ENCODE measurements at places on chromosomes 5 and 9.

DNA sequence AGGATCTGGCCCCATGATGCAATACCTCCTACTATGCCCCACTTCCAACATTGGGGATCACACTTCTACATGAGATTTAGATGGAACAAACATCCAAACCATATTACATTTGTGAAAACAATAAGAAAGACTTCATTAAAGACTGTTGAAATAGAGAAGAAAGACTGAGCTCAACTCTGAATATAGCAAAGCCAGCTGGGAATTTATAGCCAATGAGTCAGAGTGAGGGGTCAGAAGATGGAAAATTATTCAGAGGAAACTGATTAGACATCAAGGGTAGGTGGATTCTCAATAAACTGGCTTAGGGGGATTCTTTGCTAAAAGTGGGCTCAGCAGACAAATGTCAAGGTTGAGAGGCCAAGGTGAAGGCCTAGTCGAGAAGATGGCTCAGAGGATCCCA, 25.6 kb downstream of the BTF3 start:
- no peak for DNase-seq

DNA sequence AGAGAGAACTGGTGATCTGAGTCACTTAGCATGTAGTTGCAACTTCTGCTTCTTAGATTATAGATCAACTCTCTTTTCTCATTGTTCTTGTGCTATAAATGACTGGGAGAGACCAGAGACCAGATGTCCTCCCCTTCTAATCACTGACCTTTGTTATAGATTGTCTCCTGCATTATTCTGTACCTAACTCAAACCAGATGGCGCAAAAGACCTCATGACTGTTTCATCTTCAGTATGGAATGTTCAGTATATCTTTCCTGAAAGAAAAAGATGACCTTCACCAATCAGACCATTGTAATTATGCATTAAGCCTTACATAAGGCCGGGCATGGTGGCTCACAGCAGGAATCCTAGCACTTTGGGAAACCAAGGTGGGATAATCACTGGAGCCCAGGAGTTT, 30.5 kb upstream of the ADAM19 start:
- no peak for DNase-seq

DNA sequence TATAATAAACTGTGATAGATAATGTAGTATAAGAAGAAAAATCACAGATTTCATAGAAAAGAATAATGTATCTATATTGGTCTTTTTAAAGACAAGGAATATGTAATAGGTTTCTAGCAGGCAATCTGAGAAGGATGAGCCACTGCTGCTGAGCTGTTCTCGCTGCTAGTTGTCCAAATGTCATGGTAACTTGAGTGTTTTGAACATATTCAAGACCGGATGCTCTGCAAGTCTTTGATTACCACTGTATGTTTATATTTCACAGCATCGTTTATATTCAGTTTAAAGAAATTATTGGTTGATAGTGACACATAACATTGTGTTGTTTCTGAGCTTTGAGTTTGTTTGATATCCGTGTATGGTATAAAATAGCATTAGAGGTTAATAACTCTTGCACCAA, 9.6 kb downstream of the C5orf47 start:
- DNase-seq, result no peak

DNA sequence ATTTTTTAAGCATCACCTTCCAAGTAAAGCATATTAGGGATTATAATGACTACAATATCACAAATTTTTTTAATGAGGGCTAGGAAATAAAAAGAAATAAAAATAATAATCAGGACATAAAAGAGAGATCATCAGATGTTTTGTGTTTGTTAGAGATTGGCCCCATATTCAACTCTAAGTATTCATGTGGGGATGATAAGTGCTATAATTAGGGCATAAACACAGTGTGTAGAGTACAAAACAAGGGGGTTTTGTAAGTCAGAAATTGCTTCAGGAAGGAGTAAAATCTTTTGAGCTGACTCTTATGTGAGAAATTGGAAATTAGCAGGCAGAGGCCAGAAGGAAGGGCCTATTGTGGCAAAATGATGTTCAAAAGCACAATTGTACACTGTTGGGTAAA, 127.3 kb downstream of the STARD4 start:
- no peak for DNase-seq

- no peak for DNase-seq
Observed at GRCh38 chr5:88507261-88507660, 238.6 kb upstream of the TMEM161B start.

DNA sequence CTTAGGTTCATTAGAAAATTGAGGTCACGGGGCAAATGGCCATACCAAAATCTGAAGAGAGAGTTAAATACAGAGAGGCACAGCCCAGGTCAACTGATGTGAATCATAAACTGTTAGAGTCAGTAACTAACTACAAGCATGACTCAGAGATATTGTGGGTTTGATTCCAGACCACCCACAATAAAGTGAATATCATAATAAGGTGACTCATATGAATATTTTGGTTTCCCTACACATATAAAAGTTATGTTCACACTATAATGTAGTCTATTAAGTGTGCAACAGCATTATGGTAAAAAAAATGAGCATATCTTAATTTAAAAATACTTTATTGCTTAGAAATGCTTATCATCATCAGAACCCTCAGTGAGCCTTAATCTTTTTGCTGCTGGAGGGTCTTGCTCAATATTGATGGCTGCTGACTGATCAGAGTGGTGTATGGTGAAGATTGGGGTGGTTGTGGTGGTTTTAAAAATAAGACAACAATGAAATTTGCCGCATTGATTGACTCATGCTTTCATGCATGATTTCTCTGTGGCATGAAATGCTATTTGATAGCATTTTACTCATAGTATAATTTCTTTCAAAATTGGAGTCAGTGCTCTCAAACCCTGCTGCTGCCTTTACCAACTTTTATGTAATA, 53.1 kb upstream of the EDIL3 start:
- no peak for DNase-seq

GRCh38 chr9:107631788-107632187, 142.2 kb upstream of the KLF4 start:
- no peak for DNase-seq

DNA sequence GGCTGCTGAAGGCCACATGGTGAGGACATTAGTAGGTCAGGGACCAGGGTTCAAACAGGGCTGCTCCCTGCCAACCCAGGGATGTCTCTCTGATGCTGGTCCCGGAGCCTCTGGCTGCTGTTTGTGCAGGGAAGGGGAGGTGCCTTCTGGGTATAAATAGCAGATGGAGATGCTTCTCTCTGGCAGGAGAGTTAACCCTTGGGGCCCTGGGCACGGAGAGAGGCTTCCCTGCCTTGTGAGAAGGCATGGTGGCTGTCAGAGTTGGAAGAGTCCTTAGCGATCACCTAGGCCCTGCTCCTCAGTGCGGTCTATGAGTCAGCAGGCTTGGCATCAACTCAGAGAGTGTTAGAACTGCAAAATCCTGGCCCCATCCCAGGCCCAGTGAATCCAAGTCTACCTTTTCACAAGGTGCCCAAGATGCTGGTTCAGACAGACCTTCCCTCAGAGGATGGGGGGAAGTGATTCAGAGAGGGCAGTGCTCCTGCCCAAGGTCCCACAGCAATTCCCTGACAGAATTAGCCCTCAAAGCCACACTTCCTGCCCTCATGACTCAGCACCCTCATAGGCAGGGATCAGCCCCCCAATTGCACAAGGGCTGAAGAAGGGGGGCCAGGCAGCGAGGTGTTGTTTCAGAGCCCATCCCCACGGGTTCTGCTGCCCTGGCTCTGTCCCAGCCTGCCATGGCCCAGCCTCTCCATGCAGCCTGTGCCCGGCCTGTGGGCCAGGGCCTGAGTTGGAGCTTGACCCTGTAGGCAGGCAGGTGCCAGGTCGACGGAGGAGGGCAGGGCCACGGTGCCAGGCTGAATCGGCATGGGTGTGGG, 25.6 kb downstream of the CAMK2A start:
- DNase-seq, result no peak

DNA sequence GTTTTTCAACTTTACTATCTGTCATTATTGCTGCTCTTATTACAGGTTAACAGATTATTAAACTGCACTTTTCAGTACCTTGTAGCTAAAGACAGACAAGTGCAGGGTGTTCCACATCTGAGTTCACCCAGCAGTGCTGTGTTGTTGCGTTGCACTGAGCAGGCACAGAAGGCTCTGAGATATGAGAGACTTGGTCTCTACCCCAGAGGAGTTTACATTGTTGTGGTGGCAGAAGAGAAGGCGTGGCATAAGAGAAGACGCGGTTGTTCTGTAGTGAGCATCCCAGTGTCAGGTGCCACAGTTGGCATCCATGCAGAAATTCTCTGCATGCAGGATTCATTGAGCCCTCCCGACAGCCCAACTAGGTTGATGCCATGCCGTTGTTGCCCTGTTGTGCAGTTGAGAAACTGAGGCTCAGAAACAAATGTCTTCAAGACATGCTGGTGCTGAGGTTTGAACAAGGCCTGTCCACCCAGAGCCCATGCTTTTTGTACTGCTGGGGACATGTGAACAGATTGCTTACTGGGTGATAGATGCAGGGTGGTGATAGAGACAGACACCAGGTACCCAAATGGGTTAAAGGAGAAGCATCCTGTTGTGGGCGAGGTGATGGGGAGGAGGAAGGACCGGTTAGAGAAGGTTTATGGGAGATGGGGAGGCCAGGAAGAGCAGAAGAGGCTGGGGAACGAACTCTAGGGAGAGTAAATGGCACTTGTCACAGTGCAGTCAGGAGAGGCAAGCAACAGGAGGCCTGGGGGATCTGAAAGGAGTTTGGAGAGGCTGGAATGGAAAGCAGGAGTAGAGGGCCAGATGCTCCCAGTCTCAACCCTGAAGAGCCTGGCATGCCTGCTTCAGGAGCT, 8.2 kb downstream of the ABL1 start:
- no peak for DNase-seq

GRCh38 chr9:77708064-77708815, 60.1 kb upstream of the GNA14 start:
- DNase-seq, result no peak

- no peak for DNase-seq
Observed at GRCh38 chr9:27355166-27355565, 58.2 kb upstream of the EQTN start.

DNA sequence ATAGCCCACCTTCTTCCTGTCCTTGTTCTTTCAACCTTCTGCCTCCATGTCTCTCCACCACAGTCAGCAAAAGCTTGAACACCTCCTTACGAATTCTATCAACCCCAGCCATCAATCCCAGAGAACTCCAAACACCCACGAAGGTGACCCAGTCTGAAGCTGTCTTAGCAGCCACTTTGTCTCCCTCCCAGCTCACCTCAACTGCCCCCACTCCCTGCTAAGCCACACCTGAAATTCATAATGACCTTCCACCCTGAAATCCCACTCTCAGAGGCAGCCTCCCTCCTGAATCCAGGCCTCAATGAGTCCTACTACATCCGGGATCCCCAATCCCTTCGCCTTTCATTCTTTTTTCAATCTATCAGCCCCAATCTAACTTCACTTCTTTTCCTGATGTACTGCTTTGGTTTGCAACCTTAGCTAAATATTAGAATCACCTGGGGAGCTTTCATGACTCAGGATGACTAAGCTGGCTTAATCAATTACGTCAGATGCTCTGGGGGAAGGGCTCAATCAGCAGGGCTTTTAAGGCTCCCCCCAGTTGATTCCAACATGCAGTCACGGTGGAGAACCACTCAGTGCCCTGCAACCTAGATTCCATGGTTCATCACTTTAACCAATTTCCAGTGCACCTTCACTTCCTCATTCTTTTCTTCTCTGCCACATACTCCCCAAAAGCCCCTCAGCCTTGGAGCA, 32.2 kb downstream of the BHMT start:
- no peak for DNase-seq

DNA sequence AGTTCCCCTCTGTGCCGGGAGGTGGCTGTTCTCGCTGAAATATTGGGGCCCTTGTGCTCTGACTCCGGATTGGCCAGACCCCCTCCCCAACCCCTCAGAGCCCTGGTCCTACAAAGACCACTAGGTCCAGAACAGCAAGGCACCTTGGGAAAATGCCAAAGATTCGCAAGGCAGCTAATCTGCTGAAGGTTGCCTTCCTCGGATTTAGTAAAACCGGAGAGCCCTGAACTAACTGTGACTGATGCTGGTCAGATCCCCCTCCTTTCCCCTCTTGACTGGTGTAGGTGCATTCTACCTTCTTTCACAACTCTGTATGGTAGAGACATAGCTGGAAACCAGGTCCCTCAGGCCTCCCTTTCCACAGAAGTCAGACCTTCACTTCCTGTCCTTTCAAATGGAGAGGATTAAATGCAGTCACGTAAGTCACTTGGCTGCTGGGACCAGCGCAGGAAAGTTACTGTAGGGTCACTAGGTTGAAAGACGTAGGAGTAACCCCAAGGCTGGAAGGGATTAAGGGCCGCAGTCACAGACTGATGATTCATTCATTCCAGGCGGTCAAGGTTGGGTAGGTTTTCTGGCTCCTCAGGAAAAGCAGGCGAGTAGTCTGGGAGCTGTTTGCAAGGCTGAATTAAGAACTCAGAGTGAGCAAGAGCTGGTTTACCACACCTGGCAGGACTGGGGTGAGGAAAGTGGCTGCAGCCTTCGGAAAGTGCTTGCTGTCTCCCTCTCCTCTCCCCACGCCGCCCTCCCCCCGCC, 5.3 kb downstream of the BARX1 start:
- DNase-seq, result no peak

- DNase-seq, result no peak
Observed at GRCh38 chr5:170534941-170535340, 31.1 kb downstream of the KCNIP1 start.

DNA sequence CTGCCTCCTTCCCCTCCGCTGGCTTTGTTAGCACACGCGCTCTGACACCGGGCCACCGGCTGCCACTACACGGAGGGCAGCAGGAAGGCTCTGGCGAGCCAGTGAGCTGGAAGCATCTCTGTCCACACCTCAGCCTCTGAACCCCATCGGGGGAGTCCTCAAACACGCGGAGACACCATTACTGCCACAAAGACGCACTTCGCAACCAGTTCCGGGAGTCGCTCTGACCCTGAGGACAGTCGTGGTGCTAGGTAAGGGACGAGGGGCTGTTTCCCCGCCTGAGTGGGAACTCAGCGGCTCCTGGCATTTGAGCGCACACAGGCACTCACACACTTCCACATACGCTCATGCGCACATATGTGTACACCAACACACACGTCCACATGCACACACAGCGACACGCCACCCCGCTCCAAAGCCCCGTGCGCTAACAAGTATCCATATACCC, 160.0 kb downstream of the C9orf152 start:
- peak; percentile 11 for DNase-seq

GRCh38 chr9:123997665-123998277, 13.8 kb upstream of the LHX2 start:
- no peak for DNase-seq

- peak; percentile 50 for DNase-seq
Observed at GRCh38 chr9:128551657-128552152, 682 bp upstream of the SPTAN1 start.

DNA sequence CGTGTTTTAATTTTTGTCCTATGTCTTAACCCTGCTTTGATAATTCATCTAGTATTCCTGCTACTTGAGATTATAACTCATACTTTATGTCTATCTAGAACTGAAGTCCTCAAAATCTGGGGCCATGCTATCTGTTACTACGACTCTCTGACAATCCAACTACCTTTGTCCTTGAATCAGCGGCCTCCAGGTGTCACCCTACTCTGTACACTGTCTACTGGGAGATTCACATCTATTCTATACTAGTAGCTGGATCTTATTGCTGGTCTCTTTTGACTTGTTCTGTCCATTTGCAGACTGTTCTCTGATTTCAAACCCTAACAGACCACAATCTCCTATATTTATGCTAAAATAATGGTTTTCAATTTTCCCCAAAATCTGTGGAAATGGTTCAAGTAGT, 225.5 kb upstream of the ELAVL2 start:
- no peak for DNase-seq

GRCh38 chr5:58346041-58346440, 113.8 kb downstream of the PLK2 start:
- no peak for DNase-seq

- no peak for DNase-seq
Observed at GRCh38 chr5:120463006-120463680, 957 bp upstream of the PRR16 start.

GRCh38 chr9:114397219-114397847, 9.6 kb upstream of the AKNA start:
- DNase-seq, result no peak

Measured in midbrain (tissue), 1 donor.